ENCODE measurements at places on chromosomes 13 and 19. TPM values are rescaled to one million over a fixed set of nuclear protein-coding genes. Genes with fewer than 3 reads are reported as not detected.

The KLK2 gene
- not detected for total RNA-seq

The PIH1D1 gene
- total RNA-seq = 145 TPM

The NUFIP1 gene
- 4.4 TPM for total RNA-seq

The NDUFA7 gene
- total RNA-seq = 42.7 TPM

The ADAMTSL5 gene
- 5.7 TPM for total RNA-seq

The ZNF235 gene
- total RNA-seq = 2.4 TPM

The KLK3 gene
- not detected for total RNA-seq

The GPR4 gene
- total RNA-seq = not detected

The ZNF665 gene
- total RNA-seq = 2.1 TPM

The ZFR2 gene
- 0.82 TPM for total RNA-seq

The PCP2 gene
- 1.9 TPM for total RNA-seq

The SIAH3 gene
- 1.6 TPM for total RNA-seq

The FGF14 gene
- not detected for total RNA-seq

The ARHGAP33 gene
- 19.5 TPM for total RNA-seq

The WDR62 gene
- 2.6 TPM for total RNA-seq

The TJP3 gene
- 8.2 TPM for total RNA-seq

The IL4I1 gene
- 4.7 TPM for total RNA-seq

The DCLK1 gene
- total RNA-seq = not detected

The VSTM1 gene
- not detected for total RNA-seq

The INSL3 gene
- 7.6 TPM for total RNA-seq

The GPR183 gene
- 330 TPM for total RNA-seq

The METTL21C gene
- not detected for total RNA-seq

The ADGRE3 gene
- not detected for total RNA-seq

The ZNF154 gene
- 18.0 TPM for total RNA-seq

The GAMT gene
- total RNA-seq = 11.0 TPM

The DCT gene
- 0.25 TPM for total RNA-seq

The ZSCAN22 gene
- 0.81 TPM for total RNA-seq

The C1QTNF9 gene
- not detected for total RNA-seq

The PRR12 gene
- total RNA-seq = 41.7 TPM

The RCBTB2 gene
- 6.5 TPM for total RNA-seq

The RFPL4AL1 gene
- not detected for total RNA-seq

The ZFP36 gene
- total RNA-seq = 1,362 TPM

The TRAPPC5 gene
- total RNA-seq = 43.4 TPM

The ZNF584 gene
- 1.8 TPM for total RNA-seq

The ZNF260 gene
- 5.0 TPM for total RNA-seq

The SLITRK5 gene
- 0.03 TPM for total RNA-seq

The SYNE4 gene
- total RNA-seq = 1.6 TPM

The CRX gene
- not detected for total RNA-seq

The TRAPPC6A gene
- total RNA-seq = 32.0 TPM

The GRK1 gene
- not detected for total RNA-seq

The SIGLEC8 gene
- total RNA-seq = not detected

The FGF21 gene
- total RNA-seq = not detected

The MAP3K10 gene
- 20.8 TPM for total RNA-seq

The CACNG6 gene
- not detected for total RNA-seq

The C5AR2 gene
- total RNA-seq = 0.06 TPM

The KDM4B gene
- total RNA-seq = 42.5 TPM

The ZNF540 gene
- total RNA-seq = 11.6 TPM

The ZFP82 gene
- 3.4 TPM for total RNA-seq

The CYP4F2 gene
- total RNA-seq = not detected

The TNFAIP8L1 gene
- 5.1 TPM for total RNA-seq

The INTS6 gene
- total RNA-seq = 40.8 TPM

The ETV2 gene
- total RNA-seq = 0.59 TPM

The C19orf33 gene
- not detected for total RNA-seq

The FSTL3 gene
- 2.2 TPM for total RNA-seq

The FFAR3 gene
- total RNA-seq = not detected

The SAMD1 gene
- 29.4 TPM for total RNA-seq

The STOML3 gene
- not detected for total RNA-seq

The TUBA3C gene
- not detected for total RNA-seq

The ZNF700 gene
- total RNA-seq = 14.5 TPM

The ICAM5 gene
- total RNA-seq = not detected

Data from CD4-positive, alpha-beta T cell (primary cell).